ENCODE measurements at places on chromosomes 1 and 21. TPM values are rescaled to one million over a fixed set of nuclear protein-coding genes. Genes with fewer than 3 reads are reported as not detected.

GRCh38 chr1:67041841-67042503 is 12.0 kb downstream of the SLC35D1 start:
- ATAC-seq: no peak

DNA sequence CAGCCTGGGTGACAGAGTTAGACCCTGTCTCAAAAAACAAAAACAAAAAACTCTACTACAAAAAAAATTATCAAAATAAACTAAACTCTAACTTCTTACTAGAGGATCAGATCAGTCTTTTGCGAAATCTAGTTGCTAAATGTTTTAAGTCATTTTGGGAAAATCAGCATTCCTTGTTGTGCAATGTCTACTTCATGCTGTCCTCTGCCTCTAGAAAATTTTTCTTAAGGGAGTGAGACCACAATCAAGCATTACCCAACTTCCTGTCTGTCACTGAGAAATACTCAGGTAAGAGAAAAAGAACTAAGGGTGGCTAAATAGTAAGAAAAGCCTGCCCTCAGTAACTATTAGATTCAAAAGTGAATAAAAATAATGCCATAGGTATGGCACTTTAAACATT is 67.2 kb upstream of the FOXD3 start:
- ATAC-seq: no peak

GRCh38 chr1:197024460-197024859 is 42.6 kb downstream of the F13B start:
- no peak for ATAC-seq

Gene WDR4
- total RNA-seq: 9.3 TPM

Gene OR6K3
- total RNA-seq: not detected

GRCh38 chr1:221148660-221149059 is 269.4 kb downstream of the HLX start:
- ATAC-seq: no peak

DNA sequence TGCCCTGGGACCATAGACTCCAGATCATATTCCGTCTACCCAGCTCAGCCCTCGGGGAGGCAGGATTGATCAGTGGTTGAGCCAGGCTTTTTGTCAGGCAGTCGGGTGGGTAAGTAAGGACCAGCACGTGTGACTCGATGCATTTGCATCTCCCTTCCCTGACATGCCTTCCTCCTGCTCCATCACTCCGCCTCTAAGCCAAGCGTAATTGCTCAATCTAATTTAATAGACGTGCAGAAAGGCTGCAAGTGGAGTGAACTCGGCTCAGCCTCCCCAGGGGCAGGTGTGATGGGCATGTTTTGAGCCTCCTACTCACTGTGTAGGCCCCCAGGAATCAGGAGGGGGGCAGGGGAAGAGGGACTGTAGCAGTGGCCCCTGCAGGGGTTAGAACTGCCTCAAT is 34.6 kb upstream of the GRIK3 start:
- ATAC-seq: peak; percentile 14

GRCh38 chr1:93938461-93939145 is 29.4 kb upstream of the GCLM start:
- no peak for ATAC-seq

DNA sequence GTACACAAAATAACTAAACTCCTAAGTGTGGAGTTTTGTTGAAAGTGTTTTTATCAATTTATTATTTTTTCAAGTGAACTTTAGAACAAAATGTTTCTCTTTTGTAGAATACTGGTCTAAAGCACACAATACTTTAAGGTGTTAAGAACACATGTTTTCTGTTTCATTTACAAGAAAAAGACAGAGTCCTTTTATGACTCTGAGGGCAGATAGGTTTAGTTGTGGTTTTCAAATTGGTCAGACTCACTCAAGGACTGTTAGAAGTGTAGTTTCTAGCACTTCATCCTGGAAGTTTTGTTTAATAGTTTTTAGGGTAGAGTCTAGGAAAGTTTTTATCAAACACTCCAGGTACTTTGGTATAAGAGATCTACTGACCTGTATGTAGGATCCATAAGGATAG is 376.5 kb downstream of the LRRIQ3 start:
- ATAC-seq: no peak

- ATAC-seq: no peak
Observed at GRCh38 chr1:178160736-178161475, 67.0 kb downstream of the RASAL2 start.

Gene ELAVL4
- not detected for total RNA-seq

Gene AMY1C
- not detected for total RNA-seq

GRCh38 chr1:158801396-158801795 is 20.4 kb upstream of the OR6N2 start:
- no peak for ATAC-seq

Gene SH2D2A
- 0.50 TPM for total RNA-seq

- no peak for ATAC-seq
Observed at GRCh38 chr1:178411756-178412399, 84.9 kb downstream of the CLEC20A start.

- no peak for ATAC-seq
Observed at GRCh38 chr1:201144701-201145100, 9.6 kb downstream of the TMEM9 start.

GRCh38 chr1:35863136-35863535 is 19.9 kb upstream of the AGO1 start:
- ATAC-seq: no peak

DNA sequence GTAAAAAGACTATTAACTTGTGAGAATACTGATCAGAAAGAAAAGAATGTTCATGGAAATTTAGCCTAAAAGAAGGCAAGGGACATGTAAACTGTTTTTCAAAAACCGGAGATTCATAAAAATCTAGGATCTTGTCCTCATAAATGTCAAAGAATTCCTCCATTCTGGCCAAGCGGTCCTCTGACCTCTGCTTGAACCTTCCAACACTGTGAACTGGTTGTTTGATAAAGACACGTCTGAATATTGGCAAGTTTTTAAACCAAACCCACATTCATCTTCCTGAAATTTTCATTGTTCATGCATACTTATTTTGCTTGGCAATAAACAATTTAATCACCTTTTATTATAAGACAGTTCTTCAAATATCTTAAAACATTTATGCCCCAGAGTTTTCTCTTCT is 19.8 kb downstream of the ASPM start:
- ATAC-seq: no peak

DNA sequence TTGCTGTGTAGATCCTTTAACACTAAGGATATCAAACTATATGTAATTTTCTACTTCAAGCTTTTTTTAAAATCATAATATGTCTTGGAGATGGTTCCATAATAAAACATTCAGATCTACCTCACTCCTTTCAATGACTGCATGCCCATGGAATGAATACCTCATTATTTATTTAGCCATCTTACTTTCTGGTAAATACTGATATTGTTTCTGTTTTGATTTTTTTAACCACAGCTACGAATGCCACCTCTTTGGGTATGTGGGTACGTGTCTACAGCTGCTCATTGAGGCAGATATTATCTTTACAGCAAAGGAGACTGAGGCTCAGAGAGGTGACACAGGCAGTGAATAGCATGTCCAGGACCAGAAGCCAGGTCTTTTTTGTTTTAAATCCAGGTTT is 215.7 kb downstream of the ST6GALNAC3 start:
- ATAC-seq: no peak

- ATAC-seq: no peak
Observed at GRCh38 chr1:226645279-226645976, 93.7 kb downstream of the ITPKB start.

Gene SPRR2B
- total RNA-seq: not detected

Data from motor neuron (in vitro differentiated cells).